ENCODE measurements at places on chromosomes 6 and 20.

DNA sequence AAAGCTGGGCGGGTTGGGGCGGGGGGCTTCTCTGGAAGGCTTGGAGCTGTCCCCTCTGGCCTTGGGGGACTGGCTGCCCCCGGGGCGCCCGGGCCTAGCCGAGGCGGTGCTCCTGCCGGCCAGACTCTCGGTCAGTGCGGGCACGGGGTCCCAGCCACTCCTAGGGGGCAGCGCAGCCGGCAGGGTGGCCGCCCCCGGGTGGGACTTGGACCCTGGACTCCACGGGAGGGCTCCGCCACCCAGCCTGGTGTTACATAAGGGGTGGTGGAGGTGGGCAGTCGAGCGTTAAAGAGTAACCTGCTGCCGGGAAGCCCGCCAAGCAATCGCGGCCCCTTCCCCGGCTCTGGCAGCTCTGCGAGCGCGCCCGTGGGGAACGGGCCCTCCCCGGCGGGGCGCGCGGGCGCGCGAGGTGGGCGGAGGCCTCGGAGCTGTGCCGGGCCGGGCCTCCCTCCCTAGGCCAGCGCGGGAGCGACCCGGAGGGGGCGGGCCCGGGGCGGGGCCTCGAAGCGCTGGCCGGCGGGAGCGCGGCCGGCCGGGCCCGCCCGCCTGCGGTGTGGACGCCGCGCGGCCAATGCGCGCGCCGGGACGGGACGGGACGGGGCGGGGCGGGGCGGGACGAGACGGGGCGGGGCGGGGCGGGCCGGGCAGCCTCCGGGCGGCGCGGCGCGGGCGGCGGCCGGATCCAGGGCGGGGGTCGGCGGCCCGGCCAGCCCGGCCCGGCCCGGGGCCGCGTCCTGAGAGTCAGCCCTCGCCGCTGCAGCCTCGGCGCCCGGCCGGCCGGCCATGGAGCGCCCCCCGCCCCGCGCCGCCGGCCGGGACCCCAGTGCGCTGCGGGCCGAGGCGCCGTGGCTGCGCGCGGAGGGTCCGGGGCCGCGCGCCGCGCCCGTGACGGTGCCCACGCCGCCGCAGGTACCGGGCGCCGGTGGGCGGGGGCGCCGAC is at the start of gene SLC2A4RG:
Gene SLC2A4RG (plus strand): TSS at position 647 of the 940 bp plus-strand sequence. CDS start 137 bp downstream, at position 784.
- peak; percentile 49 for DNase-seq

DNA sequence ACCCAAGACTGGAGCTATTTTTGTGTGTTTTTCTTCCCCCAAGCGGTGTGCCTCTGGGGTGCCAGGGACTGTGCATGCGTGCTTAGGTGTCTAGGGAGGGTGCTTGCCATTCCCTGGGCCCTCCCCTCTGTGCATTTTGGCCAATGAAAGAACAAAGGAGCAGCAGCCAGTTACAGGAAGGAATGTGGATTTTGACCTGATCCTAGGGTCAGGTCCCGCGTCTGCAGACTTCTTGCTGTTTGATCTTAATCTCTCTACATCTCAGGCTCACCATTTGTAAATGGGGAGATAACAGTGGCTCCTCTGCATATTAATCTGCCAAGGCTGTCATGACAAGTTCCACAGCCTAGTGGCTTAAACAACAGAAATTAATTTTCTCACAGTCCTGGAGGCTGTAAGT is 699.1 kb downstream of the QKI start:
- DNase-seq, result no peak

- DNase-seq, result no peak
These were observed 367.3 kb upstream of the EPHA7 start for GRCh38 chr6:93786474-93787330.

DNA sequence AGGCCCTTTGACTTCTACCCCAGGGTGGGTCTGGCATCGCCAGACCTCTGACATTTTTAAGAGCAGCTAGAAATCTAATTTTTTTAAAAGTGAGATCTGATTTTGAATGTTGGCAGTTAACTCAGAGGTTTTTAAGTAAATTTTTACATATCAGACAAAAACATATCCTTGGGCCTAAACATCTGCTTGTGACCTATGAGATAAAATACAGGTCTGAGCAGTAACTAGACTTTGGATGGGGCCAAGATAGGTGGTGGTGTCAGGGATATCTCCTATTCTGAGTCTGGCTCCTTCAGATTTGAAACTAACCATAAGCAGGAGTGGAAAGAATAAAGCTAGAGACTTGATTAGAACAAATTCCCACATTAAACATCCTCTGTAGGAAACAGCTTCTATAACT is 17.6 kb downstream of the RALY start:
- DNase-seq, result no peak

DNA sequence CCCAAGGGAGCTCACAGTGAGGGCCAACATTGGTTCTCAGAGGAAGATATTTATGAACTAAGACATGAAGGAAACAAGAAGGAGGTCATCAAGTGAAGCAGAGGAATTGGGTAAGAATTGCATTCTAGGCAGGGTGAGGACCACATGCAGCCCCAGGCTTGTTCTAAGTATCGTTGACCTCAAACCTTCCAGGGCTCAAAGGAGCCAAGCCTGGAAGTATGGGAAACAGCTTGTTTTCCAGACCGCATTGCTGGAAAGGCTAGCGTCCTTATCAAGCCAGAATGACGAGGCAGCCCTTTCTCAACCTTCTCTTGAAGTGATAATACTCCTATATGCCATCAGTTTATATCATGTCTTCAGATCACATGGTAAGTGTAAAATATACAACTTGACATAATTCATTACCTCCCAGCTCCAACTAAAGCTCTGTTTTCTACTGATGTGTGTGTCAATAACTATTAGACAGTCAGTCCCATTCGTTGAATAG is 79.6 kb downstream of the PHACTR2 start:
- DNase-seq, result no peak

GRCh38 chr6:110554966-110555460 is 78.6 kb upstream of the SLC22A16 start:
- DNase-seq, result no peak

DNA sequence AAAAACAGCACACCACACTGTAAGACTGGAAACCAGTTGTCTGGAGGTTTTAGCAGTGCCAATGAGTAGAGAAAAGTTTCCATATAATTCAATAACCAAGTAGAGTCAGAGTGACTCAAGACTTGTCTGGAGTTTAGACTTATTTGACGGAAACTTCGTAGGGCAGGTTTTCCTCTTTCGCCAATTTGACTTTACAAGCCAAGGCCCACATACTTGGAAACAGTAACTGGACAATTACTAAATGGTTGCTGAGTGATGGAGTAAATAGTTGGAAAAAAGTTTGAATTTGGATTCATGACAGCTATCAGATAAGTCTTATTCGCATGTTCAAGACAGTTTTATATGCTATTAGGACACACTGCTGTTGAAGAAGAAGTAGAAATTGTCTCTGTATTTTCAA is 48.1 kb upstream of the CTAGE9 start:
- DNase-seq, result no peak

- no peak for DNase-seq
These were observed 53.9 kb downstream of the STX7 start for GRCh38 chr6:132458887-132459604.

DNA sequence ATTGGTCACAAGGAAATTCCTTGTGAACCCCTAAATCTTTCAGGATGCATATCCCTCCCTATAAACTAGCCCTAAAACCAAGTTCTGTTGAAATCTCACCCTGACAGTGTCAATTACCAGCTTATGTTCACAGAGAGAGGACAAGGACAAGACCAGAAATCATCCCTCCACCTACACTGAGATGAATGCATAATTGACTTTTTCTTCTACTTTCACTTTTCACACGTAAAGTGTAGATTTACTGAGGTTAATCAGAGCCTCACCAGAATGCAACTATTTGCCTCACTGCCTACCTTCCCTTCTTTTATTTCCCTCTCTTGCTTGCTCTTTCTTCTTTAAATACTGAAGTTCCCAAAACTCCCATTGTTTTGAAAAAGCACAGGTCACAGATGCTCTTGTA is 15.3 kb upstream of the NKAIN2 start:
- no peak for DNase-seq

DNA sequence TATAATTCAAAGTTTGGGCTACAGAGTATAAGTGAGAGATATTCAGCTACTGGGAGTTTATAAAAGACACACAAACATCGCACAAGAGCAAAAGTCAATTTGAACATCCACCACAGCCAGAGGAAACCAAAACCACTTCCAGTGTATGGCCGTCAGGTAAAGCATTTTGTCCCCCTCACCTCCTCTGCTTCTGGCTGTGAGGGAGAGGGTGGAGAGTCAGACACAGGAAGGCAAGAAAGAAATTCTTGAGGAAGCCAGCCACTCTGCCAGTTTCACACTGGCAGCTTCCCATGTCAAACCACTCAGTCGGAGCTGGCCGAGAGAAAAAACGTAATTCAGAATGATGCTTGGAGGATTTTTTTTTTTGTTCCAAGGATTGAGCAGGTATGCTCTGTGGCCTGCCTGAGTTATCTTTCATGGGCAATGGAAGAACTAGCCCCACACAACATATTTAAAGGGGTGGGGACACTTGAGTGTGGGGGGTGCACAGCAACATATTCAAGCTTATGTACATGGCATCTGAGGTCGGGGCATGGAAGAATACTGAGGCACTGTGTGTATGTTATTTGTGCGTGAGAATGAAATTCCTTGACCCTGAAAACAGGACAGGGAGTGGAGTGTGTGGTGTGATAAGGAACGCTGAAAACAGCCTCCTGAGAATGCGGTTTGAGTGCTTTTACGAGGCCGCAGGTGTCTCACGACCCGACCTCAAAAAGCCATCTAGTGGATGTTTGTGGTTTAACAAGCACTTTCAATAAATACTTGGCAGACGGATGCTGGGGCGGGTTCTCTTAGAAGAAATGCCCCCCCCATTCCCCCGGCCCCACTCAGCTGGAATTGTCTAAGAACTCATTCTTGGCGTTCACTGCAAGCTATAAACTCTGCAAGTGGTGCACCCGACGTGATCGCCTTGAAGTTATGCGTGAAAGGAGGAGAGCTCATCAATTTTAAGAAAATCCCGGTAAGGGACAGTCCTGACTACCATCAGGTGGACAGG is 27.5 kb upstream of the ZBTB22 start:
- DNase-seq, result peak; percentile 93

GRCh38 chr20:5354901-5355300 is 38.1 kb upstream of the PROKR2 start:
- DNase-seq, result no peak

- DNase-seq, result no peak
These were observed 84.7 kb upstream of the SALL4 start for GRCh38 chr20:51886891-51887608.

- no peak for DNase-seq
These were observed 69.9 kb upstream of the POU3F2 start for GRCh38 chr6:98764373-98764911.

DNA sequence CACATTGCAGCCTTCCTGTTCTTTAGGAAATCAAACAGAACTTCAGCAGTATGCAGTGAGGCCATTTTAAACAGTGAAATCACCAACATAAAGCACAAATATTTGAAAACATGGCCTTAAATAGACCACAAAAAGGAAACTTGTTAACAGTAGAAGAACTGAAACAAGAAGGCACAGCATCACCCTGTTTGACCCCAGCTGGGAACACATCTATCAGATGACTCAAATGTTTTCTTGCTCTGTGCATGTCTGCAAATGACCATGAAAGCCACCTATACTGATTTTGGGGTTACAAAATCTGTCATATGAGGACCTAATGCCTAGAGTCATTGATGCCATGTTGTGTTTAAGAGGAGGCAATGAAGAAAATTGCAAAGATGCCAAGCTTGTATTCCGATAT is 123.8 kb upstream of the ADGRF1 start:
- no peak for DNase-seq

DNA sequence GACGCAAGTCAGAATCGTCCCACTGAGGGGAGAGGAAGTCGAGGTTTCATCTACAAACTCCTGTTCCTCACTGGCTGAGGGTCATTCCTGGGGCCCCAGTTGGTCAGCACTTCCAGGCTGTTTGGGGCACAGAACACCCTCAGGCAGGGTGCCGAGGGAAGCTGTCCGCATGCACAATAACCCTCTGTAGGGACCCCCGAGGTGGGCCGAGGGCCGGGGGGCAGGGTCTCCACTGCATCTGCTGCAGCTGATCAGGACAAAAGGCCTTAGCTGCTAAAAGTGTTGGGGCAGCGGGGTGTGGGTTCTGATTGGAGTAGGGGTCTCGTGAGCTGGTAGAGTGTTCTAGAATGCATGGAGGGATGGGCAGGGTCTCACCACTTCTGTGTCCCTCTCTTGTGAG is 125.1 kb downstream of the TOX2 start:
- DNase-seq, result no peak

DNA sequence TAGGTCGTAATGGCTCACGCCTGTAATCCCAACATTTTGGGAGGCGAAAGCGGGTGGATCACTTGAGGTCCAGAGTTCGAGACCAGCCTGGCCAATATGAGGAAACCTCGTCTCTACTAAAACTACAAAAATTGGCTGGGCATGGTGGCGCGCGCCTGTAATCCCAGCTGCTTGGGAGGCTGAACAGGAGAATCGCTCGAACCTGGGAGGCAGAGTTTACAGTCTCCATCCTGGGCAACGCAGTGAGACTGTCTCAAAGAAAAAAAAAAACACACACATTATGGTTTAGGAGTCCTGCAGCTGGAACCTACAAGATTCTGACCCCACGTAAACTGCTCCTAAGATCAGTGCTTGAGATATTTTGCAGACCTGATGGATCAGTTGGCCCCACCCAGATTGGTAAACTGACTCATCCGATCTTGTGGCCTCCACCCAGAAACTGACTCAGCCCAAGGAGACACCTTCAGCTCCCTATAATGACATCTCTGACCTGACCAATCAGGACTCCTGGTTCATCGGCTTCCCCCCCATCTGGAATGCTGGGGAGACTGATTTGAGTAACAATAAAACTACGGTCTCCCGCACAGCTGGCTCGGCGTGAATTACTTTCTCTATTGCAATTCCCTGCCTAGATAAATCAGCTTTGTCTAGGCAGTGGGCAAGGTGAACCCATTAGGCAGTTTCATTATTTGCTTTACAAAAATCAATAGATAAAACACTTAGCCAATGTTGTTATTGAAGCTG is 96.2 kb upstream of the BTN3A2 start:
- no peak for DNase-seq

DNA sequence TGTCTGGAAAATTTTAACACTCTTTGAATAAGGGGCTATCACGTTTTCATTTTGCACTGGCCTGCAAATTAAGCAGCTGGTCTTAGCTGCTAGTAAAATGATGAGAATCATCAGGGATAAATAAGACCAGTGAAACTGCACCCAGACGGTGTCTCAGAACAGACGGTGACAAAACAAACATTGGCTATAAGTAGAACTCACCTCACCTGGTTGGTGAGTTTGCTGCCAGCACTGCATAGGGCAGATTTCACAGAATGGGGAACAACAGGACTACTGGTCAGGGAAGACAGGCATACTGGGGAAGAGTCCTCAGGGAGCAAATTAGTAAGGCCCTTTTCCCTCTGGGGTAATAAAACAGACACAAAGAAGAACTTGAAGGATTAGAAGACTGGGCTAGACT is 175.9 kb upstream of the CITED2 start:
- DNase-seq, result no peak

DNA sequence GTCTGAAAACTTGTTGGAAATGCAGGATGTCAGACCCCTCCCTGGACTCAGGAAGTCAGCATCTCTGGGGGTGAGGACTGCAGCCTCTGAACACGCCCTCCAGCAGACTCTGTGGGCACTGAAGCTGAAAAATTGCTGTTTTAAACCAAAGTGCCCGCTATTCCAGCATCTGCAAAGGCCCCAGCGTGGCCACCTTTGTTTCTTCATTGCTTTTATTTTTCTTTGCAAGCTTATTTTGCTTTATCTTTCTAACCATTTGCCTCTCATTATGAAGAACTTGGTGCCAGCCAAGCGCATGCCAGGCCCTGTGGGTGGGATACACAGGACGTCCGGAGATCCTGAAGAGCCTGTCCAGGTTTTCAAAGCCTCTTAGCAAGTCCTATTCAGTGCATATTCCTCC is 203.9 kb upstream of the CST7 start:
- no peak for DNase-seq
